ENCODE measurements at places on chromosomes 4 and X.

- DNase-seq, result peak; percentile 38
Measured at GRCh38 chr4:76195326-76195725, 18.3 kb downstream of the SCARB2 start.

GRCh38 chr4:27684610-27685011 lies 824.0 kb downstream of the STIM2 start:
- no peak for DNase-seq

DNA sequence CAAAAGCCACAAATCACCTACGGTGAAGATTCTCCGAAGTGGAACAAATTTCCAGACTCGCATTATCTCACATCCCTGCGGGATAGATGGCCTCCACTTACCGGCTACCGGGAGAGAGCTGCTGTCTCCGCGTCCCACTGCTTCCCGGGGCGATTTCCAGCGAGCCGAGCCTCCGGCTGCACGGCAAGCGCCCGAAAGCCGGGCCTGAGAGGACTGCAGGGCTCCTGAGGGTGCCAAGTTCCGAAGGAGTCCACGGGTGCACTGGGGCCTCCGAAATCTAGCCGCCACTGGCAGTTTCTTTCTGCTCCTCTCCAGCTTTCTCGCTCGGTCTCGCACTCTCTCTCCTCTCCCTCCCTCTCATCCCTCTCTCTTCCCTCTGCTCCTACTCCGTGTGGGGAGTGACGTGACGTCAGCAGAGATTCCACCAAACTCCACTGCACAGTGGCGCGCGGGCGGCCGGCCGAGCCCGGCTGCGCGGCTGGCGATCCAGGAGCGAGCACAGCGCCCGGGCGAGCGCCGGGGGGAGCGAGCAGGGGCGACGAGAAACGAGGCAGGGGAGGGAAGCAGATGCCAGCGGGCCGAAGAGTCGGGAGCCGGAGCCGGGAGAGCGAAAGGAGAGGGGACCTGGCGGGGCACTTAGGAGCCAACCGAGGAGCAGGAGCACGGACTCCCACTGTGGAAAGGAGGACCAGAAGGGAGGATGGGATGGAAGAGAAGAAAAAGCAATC lies 14.0 kb upstream of the PITX2 start:
- no peak for DNase-seq

GRCh38 chr4:47703956-47704355 lies 133.9 kb downstream of the CORIN start:
- DNase-seq, result no peak

GRCh38 chrX:150326541-150327247 lies 36.4 kb upstream of the MAMLD1 start:
- no peak for DNase-seq

GRCh38 chrX:15598026-15598425 lies 2.7 kb downstream of the ACE2 start:
- no peak for DNase-seq

- DNase-seq, result no peak
Measured at GRCh38 chr4:41384992-41385391, 128.3 kb downstream of the UCHL1 start.

DNA sequence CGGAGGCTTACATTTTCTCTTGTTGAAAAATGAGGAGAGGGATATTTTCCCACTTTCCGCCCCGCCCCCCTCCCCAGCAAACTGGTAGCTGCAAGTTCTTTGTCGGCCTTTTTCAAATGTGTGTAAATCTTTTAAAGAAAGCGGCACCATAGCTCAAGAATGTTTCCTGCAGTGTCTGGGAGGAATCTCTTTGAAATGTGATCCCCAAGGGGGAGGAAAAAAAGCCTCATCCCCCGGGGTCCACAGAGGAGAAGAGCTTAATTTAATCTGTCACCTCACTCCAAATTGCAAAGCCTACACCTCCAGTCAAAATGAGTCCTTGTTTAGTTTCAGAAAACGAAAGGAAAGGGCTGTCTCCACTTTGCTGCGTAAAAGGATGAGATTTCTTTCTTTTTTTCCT lies 34.8 kb downstream of the ASMT start:
- no peak for DNase-seq

DNA sequence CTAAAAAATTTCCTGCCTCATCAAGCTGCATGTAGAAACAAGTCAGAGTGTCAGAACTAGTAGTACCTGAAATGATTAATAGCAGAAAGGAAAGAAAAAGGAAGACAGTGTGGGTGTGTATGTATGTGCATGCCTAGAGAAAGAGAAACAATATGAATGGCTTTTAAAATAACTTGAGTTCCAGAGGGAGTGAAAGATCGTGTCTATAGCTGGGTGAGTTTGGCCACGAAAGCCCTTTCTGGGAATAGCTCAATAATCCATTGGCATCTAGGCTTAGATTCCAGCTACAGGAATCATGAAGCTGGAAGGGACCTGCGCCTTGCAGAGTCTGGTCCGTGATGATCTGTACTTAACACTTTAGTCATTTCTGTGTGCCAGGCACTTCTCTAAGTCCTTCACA lies 195.6 kb downstream of the RAPGEF2 start:
- no peak for DNase-seq

DNA sequence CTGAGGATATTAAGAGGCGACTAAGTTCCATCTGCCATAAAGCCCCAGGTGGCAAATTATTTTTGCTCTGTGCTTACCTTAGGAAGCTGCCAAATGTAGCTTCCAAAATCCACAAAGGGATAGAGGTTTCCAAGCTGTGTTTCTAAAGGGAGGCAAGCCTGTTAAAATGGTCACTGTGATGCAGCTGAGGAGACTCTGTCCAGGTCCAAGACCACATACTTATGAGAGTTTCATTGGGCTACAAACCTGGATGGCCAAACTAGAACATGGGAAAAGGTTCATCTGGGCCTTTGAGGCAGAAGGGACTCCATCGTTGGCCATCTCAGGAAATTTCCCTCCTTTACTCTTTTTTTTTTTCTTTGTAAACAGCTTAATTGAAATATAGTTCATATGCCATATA lies 306.9 kb upstream of the FGF13 start:
- no peak for DNase-seq

DNA sequence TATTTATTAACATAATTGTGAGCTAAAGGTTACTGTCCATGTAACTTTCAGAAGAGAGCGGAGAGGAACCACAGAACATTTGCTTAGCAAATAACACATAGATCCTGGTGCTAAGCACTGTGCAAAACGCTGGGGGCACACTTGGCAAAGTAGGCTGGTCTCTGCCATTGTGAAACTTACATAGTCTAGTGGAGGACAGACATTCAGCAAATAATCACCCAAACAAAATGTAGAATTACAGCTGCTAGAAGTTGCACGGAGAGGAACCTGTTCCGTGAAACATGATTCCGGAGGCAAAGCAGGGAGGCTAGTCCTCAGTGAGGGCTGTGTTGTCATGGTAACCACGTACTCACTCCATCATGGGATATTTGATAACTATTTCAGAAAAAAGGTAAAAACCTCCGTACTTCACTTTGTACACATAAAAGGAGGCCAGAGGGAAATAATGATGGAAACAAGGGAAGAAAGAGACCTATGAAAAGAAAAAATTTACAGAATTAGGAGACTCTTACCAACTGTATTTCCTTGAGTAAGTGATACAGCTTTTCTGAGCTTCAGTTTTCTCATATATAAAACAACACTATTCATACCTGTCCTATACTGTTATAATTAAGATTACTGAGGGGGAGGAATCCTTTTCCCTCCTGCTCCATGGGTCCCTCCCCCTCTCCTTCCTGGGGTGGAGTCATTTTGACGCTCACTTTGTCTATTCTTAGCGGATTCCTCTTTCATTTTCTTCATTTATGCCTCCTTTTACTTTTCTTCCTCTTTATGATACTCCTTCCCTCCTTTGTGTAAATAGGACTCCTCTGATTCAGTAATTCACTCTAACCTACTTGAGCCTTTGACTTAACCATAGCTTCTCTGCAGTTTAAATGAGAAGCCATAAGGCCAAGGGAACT lies 825 bp upstream of the RASGEF1B start:
- DNase-seq, result peak; percentile 59

DNA sequence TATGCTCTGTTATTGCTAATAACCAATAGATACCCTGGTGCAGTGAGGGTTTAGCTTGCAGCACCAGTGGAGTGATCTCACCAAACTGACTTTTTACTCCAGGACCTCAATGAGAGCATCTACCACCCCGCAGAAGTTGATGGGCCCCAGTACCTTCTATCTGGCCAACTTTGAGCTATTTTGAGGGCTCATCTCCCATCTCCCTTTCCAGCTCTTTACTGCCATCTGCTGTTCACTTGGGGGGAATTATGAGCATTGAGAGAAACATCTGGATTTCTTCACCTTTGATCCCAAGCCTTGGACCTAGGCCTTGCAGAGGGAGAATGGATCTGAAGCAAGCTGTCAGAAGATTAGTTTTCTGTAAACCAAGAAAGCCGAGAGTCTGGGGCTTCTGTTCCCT lies 143.6 kb downstream of the TMEM164 start:
- DNase-seq, result peak; percentile 14
